ENCODE measurements at places on chromosomes 1 and 21.

DNA sequence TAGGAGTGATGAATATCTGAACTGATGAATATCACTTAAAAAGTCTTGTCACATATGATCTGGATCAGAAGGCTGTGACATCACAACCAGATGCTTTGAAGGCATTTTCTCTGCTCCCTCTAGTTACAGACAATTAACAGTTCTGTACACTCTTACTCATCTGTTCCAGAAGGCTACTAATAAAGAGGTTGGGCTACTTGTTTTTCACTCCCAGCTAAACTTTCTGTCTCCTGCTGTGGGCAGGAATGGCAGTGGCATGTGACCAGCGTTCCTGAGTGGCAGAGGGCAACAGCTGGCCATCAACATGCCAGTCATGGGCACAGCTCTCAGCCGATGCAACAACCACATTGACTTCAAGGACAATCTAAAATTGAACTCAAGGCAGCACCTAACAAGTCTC lies 66.7 kb downstream of the SLC45A1 start:
- no peak for DNase-seq

DNA sequence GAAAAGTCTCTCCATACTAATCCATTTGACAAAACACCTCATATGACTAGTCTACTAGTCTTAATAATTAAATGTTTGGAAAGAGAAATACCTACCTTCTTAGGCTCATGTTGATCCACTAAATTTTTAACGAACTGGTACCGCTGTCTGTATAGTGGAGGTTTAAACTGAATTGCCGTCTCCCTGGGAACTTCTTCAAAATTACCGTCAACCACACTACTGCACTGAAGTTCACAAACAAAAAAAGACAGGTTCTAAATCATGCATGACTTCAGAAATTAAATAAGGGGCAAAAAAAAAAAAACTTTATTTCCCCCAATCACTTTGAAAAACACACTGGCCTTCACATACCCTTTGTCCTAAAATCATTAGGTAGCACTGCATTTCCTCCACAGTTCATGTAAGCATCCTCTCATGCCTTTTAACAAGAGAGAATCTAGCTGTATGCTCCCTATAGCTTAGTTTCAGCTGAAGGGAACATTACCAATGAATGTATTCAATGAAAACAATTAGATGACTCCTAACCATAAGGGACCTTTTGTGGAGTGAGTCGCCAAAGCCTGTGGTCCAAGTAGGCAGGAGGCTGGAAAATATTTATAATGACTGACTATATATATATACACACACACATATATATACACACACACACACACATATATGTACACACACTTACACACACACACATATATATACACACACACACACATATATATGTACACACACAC lies 3.4 kb downstream of the HENMT1 start:
- no peak for DNase-seq

DNA sequence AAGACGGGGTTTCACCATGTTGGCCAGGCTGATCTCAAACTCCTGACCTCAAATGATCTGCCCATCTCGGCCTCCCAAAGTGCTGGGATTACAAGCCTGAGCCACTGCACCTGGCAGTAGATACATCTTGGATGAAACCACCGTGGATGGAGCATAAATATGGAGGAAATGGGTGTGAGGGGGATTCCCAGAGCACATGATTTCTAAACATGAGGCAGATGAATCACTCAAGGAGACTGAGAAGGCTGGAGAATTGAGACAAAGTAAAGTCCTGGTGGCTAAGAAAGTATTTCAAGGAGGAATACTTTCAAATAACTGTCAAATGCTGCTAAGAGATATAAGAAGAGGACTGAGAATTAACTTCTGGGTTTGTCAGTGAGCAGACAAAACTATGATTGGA lies 5.4 kb upstream of the PGBD5 start:
- no peak for DNase-seq

DNA sequence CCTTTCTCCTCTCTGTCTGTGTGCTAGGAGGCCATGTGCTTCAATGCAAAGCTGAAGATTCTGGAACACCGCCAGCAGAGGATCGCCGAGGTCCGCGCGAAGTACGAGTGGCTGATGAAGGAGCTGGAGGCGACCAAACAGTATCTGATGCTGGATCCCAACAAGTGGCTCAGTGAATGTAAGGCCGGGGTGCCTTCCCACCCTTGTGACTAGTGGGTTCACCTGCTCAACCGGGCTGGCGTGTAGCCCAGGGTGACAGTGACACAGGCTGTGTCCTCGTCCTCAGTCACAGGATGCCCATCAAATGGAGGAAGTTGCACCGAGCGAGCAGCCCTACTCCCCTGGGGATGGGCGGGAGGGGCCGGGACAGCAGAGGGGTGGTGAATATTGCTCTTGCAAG lies 544.1 kb downstream of the KIF26B start:
- no peak for DNase-seq
